Globus pallidus (tissue), 1 donor: ENCODE measurements at places on chromosomes 4 and X.

GRCh38 chr4:68218044-68218443 lies 27.4 kb downstream of the TMPRSS11B start:
- no peak for DNase-seq

DNA sequence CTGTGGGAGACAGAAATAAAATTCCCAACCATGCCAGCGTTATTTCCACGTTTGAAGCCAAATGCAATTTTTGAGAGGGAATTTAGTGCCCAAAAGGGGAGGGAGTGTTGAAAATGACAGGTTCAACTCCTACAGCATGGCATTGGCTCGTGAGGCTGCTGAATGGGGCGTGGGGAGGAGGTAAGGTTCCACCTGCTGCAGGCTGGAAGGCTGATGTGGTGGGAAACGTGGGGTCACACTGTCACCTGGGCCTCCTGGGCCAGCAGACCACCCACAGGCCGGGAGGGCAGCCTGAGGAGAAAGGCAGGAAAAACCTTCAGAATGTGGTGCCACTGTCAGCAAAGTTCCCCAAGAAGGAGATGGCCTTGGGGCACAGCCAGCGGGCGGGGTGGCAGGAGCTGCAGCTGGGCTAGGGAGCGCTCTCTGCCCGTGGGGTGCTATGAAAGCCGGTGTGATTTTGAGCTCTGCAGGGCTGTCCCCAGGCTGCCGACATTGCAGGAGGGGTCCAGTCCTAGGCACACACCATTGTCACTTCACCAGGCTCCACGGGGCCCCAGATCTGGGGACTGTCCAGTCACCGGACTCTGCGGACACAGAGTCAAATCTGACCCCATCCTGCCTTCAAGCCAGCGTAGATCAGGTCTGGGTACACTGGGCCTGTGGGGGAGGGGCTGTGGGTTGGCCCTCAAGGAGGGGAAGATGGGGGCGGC lies 19.6 kb downstream of the MSANTD1 start:
- no peak for DNase-seq

- no peak for DNase-seq
Observed at GRCh38 chrX:8906299-8906938, 105.2 kb upstream of the FAM9A start.

- DNase-seq = no peak
Observed at GRCh38 chr4:109576462-109576861, 16.4 kb downstream of the MCUB start.

GRCh38 chr4:14985161-14985560 lies 17.1 kb upstream of the CPEB2 start:
- no peak for DNase-seq

- DNase-seq = no peak
Observed at GRCh38 chr4:41679991-41680390, 68.5 kb downstream of the PHOX2B start.

- DNase-seq = no peak
Observed at GRCh38 chr4:7524064-7524682, 89.4 kb upstream of the PSAPL1 start.

GRCh38 chr4:112938461-112939058 lies 110.9 kb upstream of the ANK2 start:
- DNase-seq = peak; percentile 78

DNA sequence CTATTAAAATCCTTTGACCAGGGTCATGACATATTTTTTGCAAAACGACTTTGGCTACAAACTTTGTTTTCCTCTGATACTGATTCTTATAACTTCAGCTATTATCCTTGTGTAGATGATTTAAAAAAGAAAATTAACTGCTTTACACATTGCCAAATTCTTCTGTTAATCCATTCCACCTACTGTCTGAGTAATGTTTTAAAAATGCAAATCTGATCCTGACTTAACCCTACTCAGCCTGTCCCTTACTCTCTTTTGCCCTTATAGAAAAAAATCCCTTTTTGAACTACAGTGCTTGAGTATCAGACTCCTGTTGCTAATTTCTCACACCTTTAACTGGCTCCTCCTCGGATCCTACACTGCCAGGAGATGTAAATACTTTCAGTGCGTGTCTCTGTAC lies 723.1 kb downstream of the ADGRL3 start:
- DNase-seq = no peak

DNA sequence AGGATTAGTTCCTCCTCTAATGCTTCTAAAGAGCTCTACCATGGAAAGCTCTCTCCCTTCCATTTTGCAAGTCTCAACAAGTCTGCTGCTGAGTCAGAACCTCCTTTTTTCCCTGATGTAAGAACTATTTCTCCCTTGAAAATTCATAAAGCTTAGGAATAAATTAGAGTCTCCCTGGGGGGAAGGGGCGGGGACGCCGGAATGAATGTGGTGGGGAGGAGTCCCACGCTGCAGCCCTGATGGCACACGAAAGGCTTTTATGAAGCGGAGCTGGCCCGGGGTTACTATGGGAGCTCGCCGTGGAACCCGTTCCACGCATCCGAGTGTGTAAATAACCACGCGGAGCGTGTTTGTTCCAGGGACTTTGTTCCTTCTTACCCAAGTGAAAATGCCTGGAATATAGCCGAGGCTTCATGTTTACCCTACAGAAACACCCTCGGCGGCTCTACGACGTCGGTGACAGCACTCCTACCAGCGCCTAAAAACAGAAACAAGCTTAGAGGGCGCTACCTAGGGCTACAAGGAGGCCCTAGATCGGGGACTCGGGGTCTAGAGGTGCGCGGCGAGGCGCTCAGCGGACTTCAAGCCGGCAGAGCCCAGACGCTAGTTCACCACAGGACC lies 923 bp upstream of the CPEB2 start:
- DNase-seq = peak; percentile 82

DNA sequence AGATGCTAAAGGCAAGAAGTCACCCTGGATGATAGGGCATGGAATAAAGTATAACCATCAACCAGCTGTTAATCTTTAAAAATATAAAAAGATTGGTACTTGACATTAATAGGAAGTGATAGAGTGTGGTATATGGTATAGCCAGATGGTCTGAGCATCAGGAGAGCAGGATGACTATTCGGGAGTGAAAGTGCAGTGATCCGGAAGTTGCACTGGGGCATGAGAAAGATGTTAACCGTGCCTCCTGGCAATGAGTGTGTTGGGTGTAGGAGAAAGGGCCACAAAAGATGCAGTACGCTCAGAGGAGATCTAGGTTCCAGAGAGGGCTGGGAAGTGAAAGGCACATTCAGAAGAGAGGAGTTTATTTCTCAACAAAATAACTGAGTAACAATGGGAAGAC lies 65.0 kb downstream of the TSPAN7 start:
- no peak for DNase-seq

DNA sequence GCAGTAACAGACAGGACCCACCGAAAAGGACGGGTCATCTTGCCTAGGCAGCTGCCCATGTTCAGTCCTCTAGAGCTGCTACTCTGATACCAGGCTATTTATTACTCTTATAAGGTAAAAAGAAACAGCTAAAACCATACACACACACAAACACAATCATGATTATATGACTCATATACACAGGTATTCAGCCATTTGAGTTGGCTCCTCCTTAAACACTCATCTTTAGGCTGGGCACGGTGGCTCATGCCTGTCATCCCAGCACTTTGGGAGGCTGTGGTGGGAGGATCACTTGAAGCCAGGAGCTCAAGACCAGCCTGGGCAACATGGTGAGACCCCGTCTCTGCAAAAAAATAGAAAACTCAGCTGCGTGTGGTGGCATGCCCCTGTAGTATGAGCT lies 76.6 kb downstream of the F11 start:
- no peak for DNase-seq

DNA sequence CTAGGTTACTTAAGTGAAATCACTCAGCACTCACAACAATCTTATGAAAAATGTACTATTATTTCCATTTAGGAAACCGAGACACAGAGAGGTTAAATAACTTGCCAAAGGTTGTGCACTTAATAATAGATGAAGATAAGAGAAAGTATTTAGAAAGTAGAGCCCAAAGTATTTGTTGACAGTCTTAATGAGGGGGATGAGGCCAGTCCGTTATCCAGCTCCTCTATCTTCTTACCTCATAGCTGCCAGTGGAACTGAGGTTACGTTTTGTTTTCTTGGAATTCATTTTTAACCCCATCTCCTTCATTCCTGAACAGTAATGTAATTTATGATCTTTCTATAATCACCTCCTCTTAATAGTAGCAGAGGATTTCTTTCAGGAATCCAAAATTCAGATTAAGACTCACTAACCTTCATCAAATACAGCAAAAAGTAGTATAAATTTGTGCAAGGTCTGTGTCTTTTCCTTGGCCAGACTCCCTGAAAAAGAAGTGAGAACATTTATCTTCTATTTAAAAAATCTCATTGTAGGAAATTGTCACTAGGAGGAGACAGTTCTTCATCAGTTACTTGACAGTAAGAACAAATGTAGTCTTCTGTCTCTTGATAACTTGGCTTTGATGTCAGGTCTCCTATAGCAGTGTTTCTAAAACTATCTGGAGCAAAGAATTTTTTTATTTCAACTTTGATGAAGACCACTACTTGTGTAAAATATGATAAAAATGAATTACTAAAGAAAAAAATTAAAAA lies 35.5 kb downstream of the F8 start:
- DNase-seq = peak; percentile 12

DNA sequence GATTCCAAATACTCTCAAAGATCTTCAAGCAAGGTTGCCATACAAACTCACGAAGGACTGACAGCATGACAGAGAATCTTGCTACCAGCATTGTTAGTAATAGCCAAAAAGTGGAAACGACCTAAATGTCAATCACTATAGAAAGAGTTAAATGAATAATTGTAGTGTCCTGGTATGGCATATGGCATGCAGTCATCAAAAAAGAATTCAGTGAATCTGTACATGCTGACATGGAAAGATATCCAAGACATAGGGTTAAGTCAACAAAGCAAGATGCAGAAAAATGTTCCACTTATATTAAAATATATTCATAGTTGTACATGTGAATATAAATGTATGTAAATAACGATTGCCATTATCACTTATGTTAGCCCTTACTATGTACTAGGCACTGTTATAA lies 37.6 kb downstream of the SRPX2 start:
- DNase-seq = no peak

- no peak for DNase-seq
Observed at GRCh38 chr4:80309294-80310004, 26.1 kb upstream of the CFAP299 start.

GRCh38 chr4:188168726-188169373 lies 29.6 kb downstream of the TRIML1 start:
- no peak for DNase-seq

DNA sequence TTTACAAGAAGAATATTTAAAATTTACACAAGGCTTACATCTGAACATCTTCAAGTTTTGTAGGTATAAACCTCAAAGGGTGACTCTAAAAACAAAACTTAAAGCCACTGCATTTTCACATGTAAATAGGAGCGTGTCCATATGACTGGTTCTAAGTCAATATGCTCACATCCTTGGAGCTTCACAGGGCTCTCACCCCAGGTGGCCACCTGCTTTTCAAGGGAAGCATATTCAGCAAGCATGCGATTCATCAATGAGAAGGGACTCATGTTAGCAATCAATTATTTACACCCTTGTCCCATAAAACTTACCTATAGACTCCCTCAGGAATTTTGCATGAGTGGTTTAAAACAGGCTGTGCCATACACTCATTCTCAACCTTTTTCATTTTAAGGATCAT lies 17.8 kb upstream of the KLHL34 start:
- no peak for DNase-seq

GRCh38 chrX:82127228-82128123 lies 925.6 kb downstream of the SH3BGRL start:
- no peak for DNase-seq

DNA sequence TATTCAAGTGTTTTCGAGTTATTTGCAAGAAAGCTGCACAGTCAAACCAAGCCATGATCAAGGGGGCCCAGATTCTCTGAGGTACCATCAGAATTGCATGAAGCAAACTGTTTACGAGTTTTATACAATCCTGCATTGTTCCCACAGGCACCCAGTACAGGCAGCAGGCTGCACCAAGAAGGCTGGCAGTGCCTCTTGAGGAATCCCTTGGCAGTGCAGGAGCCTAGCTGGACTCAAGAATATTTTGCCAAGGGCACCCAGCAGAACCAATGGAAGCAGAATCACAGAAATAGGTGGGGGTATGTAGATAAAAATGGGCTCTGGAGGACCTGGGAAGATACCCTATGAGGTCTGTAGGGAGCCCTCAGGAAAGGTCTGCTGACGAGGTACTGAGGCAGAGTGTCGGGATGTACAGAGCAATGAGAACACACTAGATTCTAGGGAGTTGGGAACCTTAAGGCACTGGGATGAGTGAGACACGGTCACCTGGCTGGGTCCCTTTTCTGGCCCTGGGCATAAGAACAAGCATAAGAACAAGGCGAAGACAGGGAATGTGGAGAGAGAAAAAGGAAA lies 2.5 kb upstream of the PLP1 start:
- DNase-seq = peak; percentile 88

GRCh38 chr4:26074712-26075430 lies 160.9 kb downstream of the SMIM20 start:
- DNase-seq = peak; percentile 35

- no peak for DNase-seq
Observed at GRCh38 chrX:30301208-30301607, 8.0 kb downstream of the NR0B1 start.

DNA sequence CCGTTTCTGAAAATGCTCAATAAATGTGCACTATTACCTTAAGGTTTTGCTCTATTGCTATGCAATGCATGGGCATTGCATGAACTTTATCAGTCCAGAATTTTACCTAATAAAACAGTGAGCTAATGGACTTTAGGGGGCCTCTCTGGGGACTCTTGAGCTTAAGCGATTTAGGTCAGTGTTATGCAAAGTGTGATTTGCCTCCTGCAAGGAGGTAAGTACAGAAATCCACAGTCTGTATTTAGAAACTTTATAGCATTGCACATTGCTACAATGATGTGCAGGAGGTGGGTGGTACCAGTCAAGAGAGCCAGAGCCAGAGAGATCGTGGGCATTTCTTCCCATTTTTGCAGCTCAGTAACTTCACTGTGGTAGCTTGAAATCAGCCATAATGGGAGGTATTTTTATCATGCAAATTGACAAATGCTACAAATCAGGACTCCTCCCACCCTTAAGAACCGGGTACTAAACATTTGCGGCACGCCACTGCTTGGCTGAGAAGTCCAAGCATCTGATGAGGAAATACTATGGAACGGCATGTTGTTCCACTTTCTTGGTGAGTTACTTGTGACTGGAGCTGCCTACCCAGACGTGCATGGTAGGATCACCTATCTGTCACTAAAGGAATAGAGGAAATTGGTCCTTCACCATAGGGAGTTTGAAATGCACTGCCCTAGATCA lies 174.6 kb upstream of the PGRMC2 start:
- no peak for DNase-seq

DNA sequence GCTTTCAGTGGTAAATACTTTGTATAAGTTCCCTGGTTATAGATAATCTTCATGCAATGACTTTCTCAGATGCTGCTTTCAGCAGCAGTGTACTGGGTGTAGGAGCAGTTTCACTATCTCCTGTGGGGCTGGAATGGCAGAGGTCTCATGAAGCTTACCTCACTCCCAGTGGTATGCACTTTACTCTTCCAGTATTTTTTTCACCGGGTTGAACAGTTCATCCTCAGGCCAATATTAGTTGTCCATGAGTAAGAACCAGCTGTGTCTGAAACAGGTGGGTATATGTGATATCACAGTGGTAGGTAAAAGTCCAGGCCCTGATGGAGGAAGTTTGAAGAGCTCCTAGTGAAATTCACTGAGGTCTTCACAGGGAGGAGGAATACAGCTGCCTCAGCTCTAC lies 351.5 kb upstream of the EMCN start:
- DNase-seq = no peak

- DNase-seq = no peak
Observed at GRCh38 chrX:105821471-105822121, 743 bp upstream of the NRK start.

GRCh38 chr4:62913065-62913464 lies 1496.2 kb downstream of the TECRL start:
- DNase-seq = no peak

GRCh38 chrX:39582091-39582490 lies 515.7 kb downstream of the BCOR start:
- no peak for DNase-seq
